ENCODE measurements at places on chromosomes 7 and 10. TPM values are rescaled to one million over a fixed set of nuclear protein-coding genes. Genes with fewer than 3 reads are reported as not detected.

- H3K27me3 ChIP-seq, result no peaks in the 10 kb centered on the region
- DNase-seq, result peak; percentile 45
- H3K4me3 ChIP-seq, result peak overlapping the region; percentile 22
- H3K36me3 ChIP-seq, result no peaks in the 10 kb centered on the region
These were observed 60.4 kb downstream of the ADD3 start for GRCh38 chr10:110067960-110068770.

The GATA3 gene
- not detected for polyA plus RNA-seq

DNA sequence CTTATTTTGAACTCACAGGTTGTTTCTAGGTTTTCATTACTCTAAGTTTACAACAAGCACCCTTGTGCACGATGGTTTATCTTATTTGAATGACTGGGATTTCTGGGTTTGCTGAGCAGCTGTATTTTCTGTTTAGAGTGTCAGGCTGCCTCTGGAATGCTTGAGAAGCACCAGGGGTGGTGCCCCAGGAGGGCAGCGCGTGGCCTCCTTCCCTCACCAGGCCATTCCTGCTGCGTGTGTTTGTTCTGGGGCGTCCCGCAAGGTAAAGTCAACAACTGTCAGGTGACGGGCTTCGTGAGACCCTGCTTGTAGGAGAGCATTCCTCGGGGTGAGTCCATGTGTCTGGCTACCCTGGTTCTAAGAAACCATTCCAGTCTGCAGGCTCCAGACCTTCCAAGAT lies 54.9 kb downstream of the FAM171A1 start:
- H3K36me3 ChIP-seq, result no peaks in the 10 kb centered on the region

GRCh38 chr10:119505131-119505551 lies 37.4 kb downstream of the RGS10 start:
- H3K27me3 ChIP-seq, result no peaks in the 10 kb centered on the region
- no peak overlapping the region for H3K4me3 ChIP-seq

DNA sequence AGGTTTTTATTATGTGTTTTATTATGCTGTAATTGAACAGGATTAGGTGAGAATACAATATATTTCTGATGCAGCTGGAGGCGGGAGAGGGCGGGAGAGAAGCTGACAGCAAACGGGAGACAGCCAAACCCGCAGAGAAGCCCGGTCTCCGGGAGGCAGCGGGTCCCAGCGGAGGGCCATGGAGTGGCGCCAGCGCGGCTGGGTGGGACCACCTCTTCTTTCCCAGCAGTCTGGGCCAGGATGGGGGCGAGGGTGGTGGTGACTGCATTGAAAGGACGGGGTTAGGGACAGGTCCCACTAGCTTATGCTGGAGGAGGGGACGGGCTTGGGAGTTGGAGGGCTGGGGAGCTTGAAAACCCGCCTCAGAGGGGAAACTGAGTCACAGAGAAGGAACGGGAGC lies 14.5 kb upstream of the KAZALD1 start:
- no peak overlapping the region for H3K4me3 ChIP-seq
- H3K27ac ChIP-seq, result no peak overlapping the region
- peaks cover 64% of the 10 kb centered on the region for H3K27me3 ChIP-seq
- peaks cover 19% of the 10 kb centered on the region for H3K4me1 ChIP-seq
- DNase-seq, result no peak

DNA sequence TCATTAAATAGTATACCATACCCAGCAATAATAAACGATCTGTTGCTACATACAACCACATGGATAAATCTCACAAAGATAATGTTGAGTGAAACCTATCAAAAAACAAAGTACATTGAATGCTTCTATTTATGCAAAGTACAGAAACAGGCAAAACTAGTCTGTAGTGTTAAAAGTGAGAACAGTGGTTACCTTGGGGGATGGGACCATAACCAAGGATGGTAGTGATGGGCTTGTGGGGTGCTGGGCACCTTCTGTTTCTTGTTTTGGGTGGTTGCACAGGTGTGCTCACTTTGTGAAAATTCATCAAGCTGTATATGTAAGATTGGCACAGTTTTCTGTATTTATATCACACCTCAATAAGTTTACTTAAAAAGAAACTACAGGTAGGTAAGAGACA lies 105.7 kb downstream of the ATE1 start:
- no peaks in the 10 kb centered on the region for H3K27me3 ChIP-seq
- H3K27ac ChIP-seq, result no peak overlapping the region
- H3K36me3 ChIP-seq, result no peaks in the 10 kb centered on the region
- no peak for DNase-seq
- no peak overlapping the region for H3K4me3 ChIP-seq

DNA sequence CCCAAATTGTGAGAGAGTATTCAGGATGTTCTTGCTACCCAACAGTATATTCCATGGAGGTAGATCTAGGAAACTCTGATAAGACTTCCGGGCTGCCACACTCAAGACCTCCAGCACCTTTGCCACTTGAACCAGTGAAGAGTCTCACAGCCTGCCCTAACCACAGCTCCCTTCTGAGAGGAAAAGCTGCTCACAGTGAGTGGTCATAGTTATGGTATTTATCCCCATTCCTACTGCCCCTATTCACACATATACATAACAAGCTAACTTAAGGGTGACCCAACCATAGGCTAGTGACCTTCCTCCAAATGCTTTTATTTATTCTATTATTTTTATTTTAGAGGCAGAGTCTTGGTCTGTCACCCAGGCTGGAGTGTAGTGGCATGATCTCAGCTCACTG lies 156.3 kb downstream of the PTEN start:
- H3K4me1 ChIP-seq, result no peaks in the 10 kb centered on the region
- DNase-seq, result no peak
- H3K27me3 ChIP-seq, result no peaks in the 10 kb centered on the region
- no peak overlapping the region for H3K4me3 ChIP-seq
- H3K36me3 ChIP-seq, result no peaks in the 10 kb centered on the region

Data from CD14-positive monocyte (primary cell).